ENCODE measurements at places on chromosomes 7 and 10.
A peak's percentile ranks its signal among the peaks of the same experiment; 100 is the strongest.

GRCh38 chr7:103082497-103082896 is 7.6 kb downstream of the ARMC10 start:
- H3K36me3 ChIP-seq = peaks cover 18% of the 10 kb centered on the region
- H3K27ac ChIP-seq = no peak overlapping the region
- no peak for DNase-seq
- no peaks in the 10 kb centered on the region for H3K4me1 ChIP-seq

- no peak overlapping the region for H3K4me3 ChIP-seq
- H3K27ac ChIP-seq = no peak overlapping the region
- no peaks in the 10 kb centered on the region for H3K36me3 ChIP-seq
- DNase-seq = no peak
- no peaks in the 10 kb centered on the region for H3K4me1 ChIP-seq
Observed at GRCh38 chr7:151895631-151896031, 18.7 kb upstream of the PRKAG2 start.

- peak within 1 kb of the TSS; percentile 17 for H3K4me3 ChIP-seq
- no peak within 1 kb of the TSS for H3K27ac ChIP-seq
- no peaks in the 10 kb centered on the region for H3K36me3 ChIP-seq
- DNase-seq = no peak
- H3K4me1 ChIP-seq = no peaks in the 10 kb centered on the region
- H3K27me3 ChIP-seq = peaks cover 5% of the 10 kb centered on the region
Observed at GRCh38 chr7:19772841-19773760, at the start of gene TMEM196. Gene TMEM196 (minus strand): TSS chr7:19773617. CDS start chr7:19772696, 921 bp downstream.

- H3K27me3 ChIP-seq = no peaks in the 10 kb centered on the region
- H3K36me3 ChIP-seq = no peaks in the 10 kb centered on the region
- DNase-seq = no peak
Observed at GRCh38 chr7:24135003-24135817, 148.8 kb upstream of the NPY start.

- H3K27me3 ChIP-seq = no peaks in the 10 kb centered on the region
- H3K27ac ChIP-seq = no peak overlapping the region
- no peak overlapping the region for H3K4me3 ChIP-seq
- peak; percentile 46 for DNase-seq
Observed at GRCh38 chr10:43867113-43867512, 218.4 kb upstream of the ZNF32 start.

DNA sequence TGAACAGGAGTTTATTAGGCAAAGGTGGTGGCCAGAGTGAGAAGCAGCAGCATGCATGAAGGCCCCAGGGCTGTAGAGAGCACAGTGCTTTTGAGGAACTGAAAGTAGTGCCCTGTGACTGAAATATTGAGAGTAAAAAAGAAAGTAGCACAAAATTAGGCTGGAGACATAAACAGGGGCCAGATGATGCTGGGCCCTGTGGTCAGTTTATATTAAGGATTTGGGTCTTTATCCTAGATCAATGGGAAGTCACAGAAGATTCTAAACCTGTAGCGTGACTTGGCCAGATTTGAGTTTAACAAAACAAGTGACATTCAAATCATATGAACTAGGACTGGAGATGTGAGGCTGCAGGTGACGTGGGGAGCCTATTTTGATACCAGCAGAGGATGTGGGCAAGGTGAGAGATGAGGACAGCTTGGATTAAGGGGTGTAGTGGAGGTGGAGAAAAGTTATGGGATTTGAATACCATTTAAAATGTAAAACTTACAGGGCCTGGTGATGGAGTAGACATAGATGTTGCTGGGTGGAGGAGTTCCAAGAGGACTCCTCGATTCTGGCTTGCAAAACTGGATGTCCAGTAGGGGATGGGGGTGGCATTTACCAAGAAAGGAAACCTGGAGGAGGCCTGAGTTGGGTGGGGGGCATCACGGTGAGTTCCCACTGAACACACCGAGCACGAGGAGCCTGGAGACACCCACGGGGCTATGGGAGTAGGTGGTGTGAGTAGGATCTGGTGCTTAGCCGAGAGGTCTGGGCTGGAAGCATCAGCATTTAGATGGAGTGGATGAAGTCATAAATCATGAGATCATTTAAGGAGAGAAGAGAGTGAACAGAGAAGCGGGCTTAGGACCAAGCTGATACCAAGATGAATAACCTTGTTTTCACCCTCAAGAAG is 52.8 kb downstream of the HHEX start:
- no peak overlapping the region for H3K27ac ChIP-seq
- no peaks in the 10 kb centered on the region for H3K36me3 ChIP-seq
- H3K27me3 ChIP-seq = no peaks in the 10 kb centered on the region
- no peaks in the 10 kb centered on the region for H3K4me1 ChIP-seq
- no peak for DNase-seq

- peaks cover 12% of the 10 kb centered on the region for H3K4me1 ChIP-seq
- no peaks in the 10 kb centered on the region for H3K27me3 ChIP-seq
- no peak overlapping the region for H3K4me3 ChIP-seq
- no peak for DNase-seq
Observed at GRCh38 chr7:38542156-38542555, 89.0 kb downstream of the AMPH start.

DNA sequence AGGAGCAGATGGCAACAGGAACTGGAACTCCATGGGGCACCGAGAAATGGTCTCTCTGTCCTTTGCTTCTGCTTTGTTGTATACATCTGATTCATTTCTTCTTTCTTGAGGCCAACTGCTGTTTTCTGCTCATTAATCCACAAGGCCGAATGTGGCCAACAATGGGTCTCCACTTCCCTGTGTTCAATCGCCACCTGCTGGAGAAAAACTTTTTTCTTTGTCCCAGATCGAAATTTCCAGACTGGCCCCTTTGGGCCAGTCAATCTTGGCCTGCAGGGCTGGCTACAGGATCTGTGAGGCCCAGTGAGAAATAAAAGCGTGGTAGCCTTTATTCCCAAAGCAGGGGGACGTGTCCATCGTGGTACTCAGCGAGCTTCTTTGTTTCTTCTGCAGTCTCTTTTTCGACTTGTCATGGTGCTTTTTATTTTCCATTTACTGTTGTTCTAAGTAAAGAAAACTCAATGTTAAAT is 58.8 kb downstream of the PARP12 start:
- no peaks in the 10 kb centered on the region for H3K4me1 ChIP-seq
- no peaks in the 10 kb centered on the region for H3K36me3 ChIP-seq
- H3K4me3 ChIP-seq = no peak overlapping the region
- no peak for DNase-seq
- H3K27me3 ChIP-seq = no peaks in the 10 kb centered on the region
- H3K27ac ChIP-seq = no peak overlapping the region

DNA sequence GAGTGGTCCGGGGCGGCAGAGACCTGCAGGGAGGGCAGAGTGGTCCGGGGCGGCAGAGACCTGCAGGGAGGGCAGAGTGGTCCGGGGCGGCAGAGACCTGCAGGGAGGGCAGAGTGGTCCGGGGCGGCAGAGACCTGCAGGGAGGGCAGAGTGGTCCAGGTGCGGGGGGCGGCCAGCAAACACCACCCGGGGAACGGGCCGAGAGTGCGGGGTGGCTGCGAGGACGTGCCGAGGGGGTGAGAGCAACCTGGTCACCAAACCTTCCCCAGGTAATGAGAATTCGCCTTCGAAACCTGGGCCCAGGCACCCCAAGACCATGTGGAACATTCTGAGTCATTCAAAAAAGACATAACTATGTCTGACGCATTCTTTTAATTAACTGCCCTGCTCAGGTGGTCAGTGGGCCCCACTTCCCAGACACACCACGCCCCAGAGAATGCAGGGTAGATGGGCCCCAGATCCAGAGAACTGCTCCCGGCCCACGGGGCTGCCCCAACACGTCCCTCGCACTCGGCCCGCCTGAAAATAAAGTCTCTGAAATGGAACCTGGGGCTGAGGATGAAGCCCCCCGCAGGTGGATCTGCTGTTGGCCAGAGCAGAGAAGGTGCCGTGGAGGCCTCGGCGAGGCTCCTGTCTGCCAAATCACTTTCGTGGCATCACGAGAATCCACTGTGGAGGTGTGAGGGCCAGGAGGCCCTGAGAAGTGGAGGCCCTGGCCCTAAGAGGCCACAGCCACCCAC is 12.5 kb upstream of the GPR146 start:
- no peak for DNase-seq
- no peak overlapping the region for H3K4me3 ChIP-seq
- no peaks in the 10 kb centered on the region for H3K36me3 ChIP-seq
- H3K27me3 ChIP-seq = no peaks in the 10 kb centered on the region

DNA sequence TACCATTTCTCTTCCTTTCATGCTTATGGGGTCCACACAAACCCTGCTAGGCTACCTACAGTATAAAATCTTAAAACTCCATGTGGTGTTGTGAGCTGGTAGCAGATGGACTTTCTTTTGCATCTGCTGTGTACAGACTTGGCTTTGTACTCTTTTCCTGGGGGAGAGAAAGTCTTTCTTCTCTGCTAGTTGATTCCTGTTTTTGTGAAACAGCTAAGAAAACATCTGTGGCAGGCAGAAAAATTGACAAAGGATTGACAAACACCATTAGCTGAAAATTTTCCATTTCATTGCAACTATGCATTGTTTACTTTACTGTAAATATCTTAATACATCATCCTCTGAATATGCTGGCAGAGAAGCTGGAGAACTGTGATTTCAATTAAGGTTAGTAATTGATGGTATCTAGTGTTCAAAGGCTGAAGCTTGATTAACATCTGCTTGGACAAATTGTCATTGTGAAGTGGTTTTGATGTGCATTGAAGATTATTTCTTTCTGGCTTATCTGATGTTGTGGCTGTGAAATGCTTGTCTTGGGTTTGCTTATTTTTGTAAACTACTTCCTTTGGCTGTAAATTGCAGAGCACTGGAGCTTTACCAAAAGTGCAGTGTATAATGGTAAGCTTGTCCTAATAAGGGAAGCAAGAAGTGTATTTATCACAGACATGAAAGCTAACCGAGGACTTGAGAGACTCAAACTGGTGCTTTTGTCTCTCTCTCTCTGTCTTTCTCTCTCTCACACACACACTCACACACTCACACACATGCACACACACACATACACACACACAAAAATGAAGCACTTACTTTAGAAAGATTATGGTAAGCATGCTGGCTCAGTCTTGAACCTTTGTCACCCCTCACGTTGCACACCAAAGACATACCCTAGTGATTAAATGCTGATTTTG is at the start of gene FOXP2:
Gene FOXP2 (plus strand): TSS at position 660 of the 908 bp plus-strand sequence. CDS start 11,697 bp downstream, outside the sequence.
- no peaks in the 10 kb centered on the region for H3K27me3 ChIP-seq
- no peak for DNase-seq
- H3K36me3 ChIP-seq = no peaks in the 10 kb centered on the region
- H3K4me3 ChIP-seq = peak within 1 kb of the TSS; percentile 12

GRCh38 chr10:121469797-121470606 is 128.2 kb downstream of the FGFR2 start:
- no peaks in the 10 kb centered on the region for H3K27me3 ChIP-seq
- H3K4me1 ChIP-seq = no peaks in the 10 kb centered on the region
- DNase-seq = no peak
- H3K36me3 ChIP-seq = no peaks in the 10 kb centered on the region

GRCh38 chr10:68897336-68897741 is 3.8 kb upstream of the DDX50 start:
- no peak for DNase-seq
- no peak overlapping the region for H3K27ac ChIP-seq
- no peaks in the 10 kb centered on the region for H3K4me1 ChIP-seq
- no peaks in the 10 kb centered on the region for H3K36me3 ChIP-seq

- H3K36me3 ChIP-seq = no peaks in the 10 kb centered on the region
- no peaks in the 10 kb centered on the region for H3K27me3 ChIP-seq
- no peak for DNase-seq
- H3K27ac ChIP-seq = no peak overlapping the region
- H3K4me1 ChIP-seq = no peaks in the 10 kb centered on the region
- H3K4me3 ChIP-seq = no peak overlapping the region
Observed at GRCh38 chr7:40909346-40909980, 774.7 kb downstream of the SUGCT start.

GRCh38 chr10:48838834-48839233 is 100.8 kb downstream of the LRRC18 start:
- H3K27ac ChIP-seq = no peak overlapping the region
- H3K27me3 ChIP-seq = no peaks in the 10 kb centered on the region
- no peak for DNase-seq

- no peaks in the 10 kb centered on the region for H3K27me3 ChIP-seq
- no peak for DNase-seq
- no peaks in the 10 kb centered on the region for H3K36me3 ChIP-seq
- H3K4me3 ChIP-seq = no peak overlapping the region
- no peak overlapping the region for H3K27ac ChIP-seq
Observed at GRCh38 chr10:71177651-71178199, 34.6 kb upstream of the UNC5B start.

- no peaks in the 10 kb centered on the region for H3K27me3 ChIP-seq
- no peak overlapping the region for H3K4me3 ChIP-seq
- no peak overlapping the region for H3K27ac ChIP-seq
- no peak for DNase-seq
- H3K36me3 ChIP-seq = no peaks in the 10 kb centered on the region
- no peaks in the 10 kb centered on the region for H3K4me1 ChIP-seq
Observed at GRCh38 chr7:149397470-149398043, 63.3 kb downstream of the ZNF777 start.

DNA sequence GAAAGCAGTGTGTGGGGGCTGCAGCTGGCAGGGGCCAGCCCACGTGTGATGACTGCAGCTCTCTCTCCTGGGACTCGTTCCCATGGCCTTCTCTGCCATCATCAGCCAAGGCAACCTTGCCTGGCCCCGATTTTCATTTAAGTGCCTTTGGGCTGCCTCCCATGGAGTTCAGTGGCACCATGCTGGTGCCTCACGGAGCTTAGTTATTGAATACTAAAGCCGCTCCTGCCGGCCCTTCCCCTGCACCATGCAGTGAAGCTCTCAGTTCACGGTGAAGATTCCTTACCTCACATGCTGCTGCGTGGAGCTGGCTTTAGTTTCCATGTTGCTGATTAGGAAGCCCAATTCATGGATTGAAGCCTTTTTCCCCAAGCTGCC is 141.5 kb upstream of the EEPD1 start:
- peak; percentile 44 for DNase-seq
- H3K27ac ChIP-seq = no peak overlapping the region
- H3K4me1 ChIP-seq = no peaks in the 10 kb centered on the region
- H3K27me3 ChIP-seq = no peaks in the 10 kb centered on the region
- no peak overlapping the region for H3K4me3 ChIP-seq
- H3K36me3 ChIP-seq = no peaks in the 10 kb centered on the region

DNA sequence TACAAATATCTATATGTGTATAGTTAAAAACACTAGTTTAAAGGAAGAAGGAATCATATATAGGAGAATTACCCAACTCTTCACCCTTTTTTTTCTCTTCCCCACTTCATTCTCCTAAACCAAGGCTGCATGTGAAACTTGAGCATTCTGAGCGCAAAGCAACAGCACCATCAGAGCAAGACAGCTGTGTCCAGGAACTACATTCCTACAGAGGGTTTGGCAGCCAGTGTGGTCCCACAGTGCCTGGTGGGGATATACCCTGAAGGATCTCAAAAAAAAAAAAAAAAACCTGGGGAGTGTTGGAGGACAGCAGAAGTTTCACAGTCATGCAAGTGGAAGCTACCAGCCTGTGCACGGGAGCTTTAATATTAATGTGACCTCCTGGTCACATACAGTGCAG is 310.4 kb downstream of the CTNNA3 start:
- no peak overlapping the region for H3K4me3 ChIP-seq
- no peak overlapping the region for H3K27ac ChIP-seq
- no peaks in the 10 kb centered on the region for H3K4me1 ChIP-seq
- no peaks in the 10 kb centered on the region for H3K36me3 ChIP-seq
- H3K27me3 ChIP-seq = no peaks in the 10 kb centered on the region
- no peak for DNase-seq
